Kidney capillary endothelial cell (primary cell): ENCODE measurements at places on chromosomes 2 and 18.
A peak's percentile ranks its signal among the peaks of the same experiment; 100 is the strongest.

- DNase-seq: no peak
Measured at GRCh38 chr2:1313240-1313924, 99.9 kb upstream of the TPO start.

GRCh38 chr2:203225423-203226039 lies 13.3 kb upstream of the CYP20A1 start:
- DNase-seq: peak; percentile 14

GRCh38 chr2:168961450-168962229 lies 60.5 kb downstream of the G6PC2 start:
- DNase-seq: peak; percentile 51

DNA sequence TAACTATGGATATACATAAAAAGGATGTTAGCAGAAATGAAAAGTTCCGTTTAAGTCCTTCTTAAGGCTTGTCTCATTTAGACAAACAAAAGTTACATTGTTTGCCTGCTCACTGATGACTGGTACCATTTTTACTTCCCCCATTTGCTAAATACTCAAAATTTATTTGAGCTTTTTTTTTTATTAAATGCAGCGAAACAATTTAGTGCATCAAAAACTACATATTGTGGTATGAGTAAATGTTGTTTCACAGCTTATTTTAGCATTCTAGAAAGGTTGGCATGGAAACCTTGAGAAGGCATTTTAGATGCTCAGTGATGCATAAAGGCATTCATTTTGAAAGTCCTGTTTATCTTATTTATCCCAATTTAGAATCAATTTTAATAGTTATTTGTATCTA lies 100.0 kb downstream of the MAP2 start:
- DNase-seq: no peak

DNA sequence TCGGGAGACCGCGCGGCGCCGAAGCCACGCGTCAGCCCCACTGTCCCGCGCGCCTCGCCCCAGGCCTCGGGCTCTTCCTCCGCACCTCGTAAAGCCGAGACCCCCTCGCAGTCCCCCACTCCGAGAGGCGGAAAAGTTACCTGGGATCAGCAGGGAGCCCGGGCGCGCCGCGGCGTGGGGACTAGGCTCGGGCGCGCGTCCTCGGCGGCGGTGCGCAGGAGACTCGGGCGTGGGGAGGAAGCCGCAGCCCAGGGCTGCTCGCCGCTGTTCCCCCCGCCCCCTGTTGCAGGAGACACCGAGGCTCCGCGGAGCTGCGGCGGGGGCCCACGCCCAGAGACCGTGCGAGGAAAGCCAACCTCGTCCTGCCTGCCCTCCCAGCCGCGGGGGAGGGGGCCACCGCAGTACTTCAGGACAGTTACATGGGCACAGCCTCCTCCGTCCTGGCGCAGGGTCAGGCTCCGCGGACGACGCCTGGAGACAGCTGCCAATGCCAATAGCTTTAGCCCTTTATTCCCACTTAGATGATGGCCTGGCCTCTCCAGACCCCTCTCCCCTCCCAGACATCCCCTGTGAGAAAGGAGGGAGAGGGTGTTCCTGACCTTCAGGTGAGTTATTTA lies at the start of gene EPB41L3:
Gene EPB41L3, minus strand, starts transcription at position 225 of the 617 bp plus-strand sequence. CDS start 54,814 bp downstream, outside the sequence.
- DNase-seq: peak; percentile 30

DNA sequence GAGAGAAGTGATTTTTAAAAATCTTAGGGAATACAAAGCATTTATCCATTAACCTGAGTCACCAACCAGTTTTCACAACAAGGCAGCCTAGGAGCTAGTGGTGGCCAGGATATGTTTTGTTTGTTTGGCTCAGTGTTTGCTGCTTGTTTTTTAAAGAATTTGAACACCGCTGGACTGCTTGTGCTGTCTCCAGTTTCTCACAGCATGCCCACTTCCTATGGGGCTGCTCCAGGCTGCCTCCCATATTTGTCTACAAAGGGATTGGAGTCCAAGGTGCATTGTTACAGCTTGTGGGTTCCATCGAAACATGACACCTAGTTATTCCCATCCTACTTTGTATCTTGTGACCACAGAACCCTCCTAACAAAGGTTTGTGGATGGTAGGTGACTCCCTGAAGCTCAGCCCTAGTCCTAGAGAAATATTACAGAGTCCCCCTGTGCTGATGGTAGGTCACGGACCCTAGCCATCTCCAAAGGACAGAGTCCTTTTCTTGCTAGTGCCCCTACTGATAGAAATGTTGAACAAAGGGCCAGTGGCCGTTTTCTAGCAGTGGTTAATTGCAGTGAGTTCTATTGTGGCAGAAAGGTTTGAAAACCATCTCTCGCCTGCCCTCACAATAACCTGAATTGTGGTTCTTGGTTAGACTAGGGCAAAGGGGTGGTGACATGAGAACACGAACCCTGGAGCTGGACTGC lies 23.2 kb downstream of the GPR39 start:
- DNase-seq: no peak

- DNase-seq: no peak
Measured at GRCh38 chr18:61734396-61734795, 158.4 kb downstream of the RNF152 start.

DNA sequence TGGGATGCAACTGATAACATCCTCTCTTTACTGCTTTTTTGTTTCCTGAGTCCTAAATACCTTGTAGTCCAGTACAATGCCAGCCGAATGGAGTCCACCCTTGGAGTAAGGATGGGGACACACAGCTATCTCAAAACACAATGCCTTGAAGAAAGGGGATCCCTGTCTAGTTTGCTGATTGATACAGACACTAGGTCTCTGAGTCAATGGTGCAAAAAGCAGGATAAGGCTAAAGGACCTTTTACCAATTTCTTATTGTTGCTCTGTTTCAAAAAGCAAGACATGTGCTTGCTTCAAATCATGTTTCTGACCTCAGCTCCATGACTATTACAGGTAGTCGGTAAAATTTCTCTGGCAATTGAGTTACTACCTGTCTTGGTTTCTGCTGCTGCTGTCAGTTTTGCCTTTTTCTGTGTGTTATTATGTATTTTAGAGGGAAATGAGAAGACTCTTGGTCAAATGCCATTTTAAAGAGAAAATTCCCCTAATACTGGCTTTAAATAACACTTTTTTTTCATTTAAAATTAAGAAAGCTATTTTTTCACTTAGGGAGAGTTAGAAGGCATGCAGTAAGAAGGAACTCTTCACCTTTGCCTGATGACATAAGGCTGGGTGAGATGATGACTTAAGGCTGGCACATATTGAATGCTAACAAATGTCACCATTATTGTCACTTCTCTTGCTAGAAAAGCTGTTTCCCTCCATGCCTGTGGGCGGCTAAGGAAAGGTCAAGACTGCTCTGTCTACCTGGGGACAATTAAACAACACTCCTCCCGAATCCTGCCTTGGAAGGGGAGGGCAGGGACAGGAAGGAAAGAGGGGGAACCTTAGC lies 4.9 kb upstream of the FIGLA start:
- no peak for DNase-seq
